Large intestine (tissue), 12 donors: ENCODE measurements at places on chromosomes 6 and 20. TPM values are rescaled to one million over a fixed set of nuclear protein-coding genes. Genes with fewer than 3 reads are reported as not detected.
A peak's percentile ranks its signal among the peaks of the same experiment; 100 is the strongest.

Gene MUC22
- not detected for polyA plus RNA-seq

Gene MPC1
- 38.8 TPM for polyA plus RNA-seq

DNA sequence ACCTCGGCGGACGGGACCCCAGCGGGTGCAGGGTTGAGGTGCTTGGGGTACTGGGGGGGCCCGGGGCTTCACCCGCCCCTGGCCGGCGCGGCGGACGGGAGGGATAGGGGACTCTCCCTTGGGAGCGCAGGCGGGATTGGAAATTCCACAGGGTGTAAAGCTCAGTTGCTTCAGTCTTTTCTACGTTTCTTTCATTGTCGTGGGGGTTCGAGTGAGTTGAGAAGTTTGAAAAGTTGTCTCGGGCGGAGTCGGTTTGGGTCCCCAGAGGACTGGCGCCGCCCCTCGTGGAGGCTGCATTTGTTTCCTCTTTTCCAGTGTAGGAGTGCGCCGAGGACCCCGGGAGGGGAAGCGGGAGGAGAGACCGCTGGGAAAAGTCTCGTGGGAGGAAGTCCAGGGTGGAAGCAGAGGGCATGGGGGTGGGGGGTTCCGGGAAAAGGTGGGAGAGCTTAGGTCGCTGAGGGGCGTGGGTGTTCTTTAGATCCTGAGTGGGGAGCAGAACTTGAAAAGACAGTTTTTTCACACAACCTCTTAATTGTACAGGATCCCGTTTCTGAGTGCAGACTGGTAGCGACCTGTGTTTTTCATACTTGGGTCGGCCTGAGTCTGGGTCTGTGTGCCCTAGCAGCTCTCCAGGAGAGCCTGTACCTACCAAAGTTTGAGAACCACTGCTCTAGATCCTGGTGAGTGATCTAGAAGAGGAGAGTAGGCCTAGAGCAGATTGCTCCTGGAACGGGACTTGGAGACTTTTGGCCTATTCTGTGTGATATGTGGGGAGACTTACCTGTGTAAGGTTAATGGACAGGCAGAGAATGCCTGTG lies 495 bp downstream of the FAM83B start:
- peak; percentile 33 for DNase-seq

DNA sequence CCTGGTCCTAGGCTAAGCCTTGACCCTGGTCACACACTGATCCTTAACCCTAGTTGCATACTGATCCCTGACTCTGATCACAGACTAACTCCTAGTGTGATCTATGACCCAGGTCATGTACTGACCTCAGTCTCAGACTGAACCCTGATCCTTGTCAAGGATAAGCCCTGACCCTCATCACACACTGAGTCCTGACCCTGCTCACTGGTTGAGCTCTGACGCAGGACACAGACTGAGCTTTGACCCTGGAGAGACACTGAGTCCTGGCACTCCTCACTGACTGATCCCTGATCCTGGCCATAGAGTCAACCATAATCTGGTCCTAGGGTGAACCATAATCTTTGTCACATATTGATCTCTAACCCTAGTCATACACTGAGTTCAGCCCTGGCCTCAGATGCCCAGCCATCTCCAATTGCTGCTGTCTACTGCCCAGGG lies 37.9 kb downstream of the KCNB1 start:
- no peak for DNase-seq

- no peak for DNase-seq
Measured at GRCh38 chr6:43949551-43949991, 177.7 kb downstream of the MRPL14 start.
